ENCODE measurements at places on chromosomes 2 and 18.

- DNase-seq, result no peak
These were observed 161.5 kb downstream of the PHLPP1 start for GRCh38 chr18:62876828-62877227.

DNA sequence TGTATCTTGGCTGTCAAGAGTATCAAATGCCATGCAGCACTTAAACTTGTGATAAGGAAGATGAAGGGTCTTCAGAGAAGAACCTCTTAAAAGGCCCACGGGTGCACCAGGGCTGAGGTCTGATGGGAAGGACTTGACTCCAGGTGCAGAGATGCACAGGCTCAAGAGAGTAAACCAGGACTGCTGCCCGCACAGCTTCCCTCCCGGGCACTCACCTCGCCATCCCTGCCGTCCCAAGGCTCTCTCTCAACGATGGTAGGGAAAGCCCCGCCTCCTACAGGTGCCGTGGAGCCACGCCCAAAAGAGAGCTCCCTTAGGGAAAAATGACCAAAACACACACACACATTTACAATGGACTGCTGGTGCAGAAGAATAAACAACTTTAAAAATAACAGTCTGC lies 27.9 kb downstream of the PDIA6 start:
- DNase-seq, result no peak

GRCh38 chr2:59674100-59674499 lies 879.4 kb downstream of the BCL11A start:
- no peak for DNase-seq

DNA sequence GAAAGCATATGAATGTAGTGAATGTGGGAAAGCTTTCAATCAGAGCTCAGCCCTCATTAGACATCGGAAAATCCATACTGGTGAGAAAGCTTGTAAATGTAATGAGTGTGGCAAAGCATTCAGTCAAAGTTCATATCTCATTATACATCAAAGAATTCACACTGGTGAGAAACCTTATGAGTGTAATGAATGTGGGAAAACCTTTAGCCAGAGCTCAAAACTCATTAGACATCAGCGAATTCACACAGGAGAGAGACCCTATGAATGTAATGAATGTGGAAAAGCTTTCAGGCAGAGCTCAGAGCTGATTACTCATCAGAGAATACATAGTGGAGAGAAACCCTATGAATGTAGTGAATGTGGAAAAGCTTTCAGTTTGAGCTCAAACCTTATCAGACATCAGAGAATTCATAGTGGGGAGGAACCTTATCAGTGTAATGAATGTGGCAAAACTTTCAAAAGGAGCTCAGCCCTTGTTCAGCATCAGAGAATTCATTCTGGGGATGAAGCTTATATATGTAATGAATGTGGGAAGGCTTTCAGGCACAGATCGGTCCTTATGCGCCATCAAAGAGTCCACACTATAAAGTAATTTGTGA lies 5.0 kb downstream of the ZNF397 start:
- DNase-seq, result no peak

DNA sequence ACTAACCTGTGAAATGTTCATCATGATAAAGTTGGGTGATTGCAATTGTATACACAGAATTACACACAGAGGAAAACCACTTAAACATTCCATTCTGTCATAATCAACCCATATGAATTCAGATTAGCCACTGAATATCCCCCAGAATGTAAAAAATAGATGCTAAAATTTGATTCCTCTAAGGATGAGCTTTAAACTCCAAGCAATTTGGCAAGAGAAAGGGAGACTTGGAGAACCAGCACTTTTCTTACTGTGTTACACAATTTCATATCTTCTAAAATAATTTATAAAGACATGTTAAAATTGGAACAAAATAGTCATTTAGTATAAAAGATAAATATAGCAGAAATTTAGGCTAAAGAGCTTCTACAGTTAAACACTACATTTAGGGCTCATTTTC lies 146.3 kb upstream of the LMAN1 start:
- DNase-seq, result no peak

DNA sequence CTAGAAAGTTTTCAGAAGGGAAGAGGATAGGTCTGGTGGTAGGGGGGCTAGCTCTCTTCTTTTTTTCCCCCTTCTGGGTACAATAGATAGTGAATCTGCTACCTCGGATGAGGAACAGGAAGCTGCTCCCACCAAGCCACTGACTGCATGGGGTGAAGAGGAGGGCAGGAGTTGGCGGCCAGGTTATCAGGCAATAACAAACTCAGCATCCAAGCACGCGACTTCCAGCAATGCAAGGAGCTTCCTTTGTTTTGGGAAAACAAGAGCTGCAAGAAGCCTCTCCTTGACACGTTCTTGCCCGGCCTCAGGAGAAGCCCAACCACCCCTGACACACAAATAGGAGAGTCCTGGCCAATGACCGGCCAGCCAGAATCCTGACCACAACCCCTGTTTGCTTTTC lies 32.2 kb downstream of the NHEJ1 start:
- no peak for DNase-seq

Measured in stimulated activated CD4-positive, alpha-beta T cell treated with anti-CD3 and anti-CD28 coated beads, Interleukin-4, amount 100 ng/mL, for 4 hours (primary cell).